GF-D8 (cell line): ENCODE measurements at places on chromosomes 13 and 19.

DNA sequence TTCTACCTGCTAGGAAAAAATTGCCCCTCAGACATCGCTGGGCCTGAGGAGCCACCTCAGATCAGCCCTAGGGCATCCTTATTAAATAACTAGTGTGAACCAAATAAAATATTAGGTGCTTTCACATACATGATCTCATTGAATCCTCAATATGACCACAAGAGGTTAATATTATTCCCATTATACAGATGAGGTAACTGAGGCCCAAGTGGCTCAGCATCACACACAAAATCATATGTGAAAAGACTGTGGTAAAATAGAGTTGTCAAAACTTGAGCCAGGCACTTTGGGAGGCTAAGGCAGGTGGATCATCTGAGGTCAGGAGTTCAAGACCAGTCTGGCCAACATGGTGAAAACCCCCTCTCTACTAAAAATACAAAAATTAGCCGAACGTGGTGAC, 2.9 kb upstream of the DMKN start:
- no peak for DNase-seq

DNA sequence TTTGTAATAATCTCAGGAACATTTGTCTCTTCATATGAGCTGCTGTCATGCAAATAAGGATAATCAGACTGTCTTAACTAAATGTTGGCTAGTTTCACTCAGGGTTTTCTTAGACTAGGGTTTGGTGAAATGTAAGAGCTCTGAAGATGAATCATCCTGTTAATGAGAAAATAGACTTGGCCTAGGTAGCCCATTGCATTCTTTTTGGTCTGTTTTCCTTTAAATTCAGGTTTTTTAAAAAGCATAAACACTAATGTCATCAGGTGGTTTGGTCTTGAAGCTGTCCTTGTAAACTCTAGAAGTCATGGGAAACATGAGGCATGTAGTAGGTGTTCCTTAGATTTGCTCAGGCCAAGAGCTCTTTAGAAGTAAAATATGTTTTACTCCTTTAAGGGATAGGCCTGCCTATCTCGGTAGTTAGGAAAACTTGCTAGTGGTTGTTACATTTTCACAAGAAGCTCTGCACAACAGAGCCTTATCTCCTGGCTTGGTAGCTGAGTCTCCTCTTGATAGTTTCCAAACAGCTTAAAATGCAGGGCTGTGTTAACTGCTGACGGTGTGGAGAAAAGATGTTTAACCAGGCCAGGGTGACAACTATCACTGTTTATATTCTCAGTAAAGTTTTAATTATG, 62.0 kb upstream of the C1QTNF9B start:
- DNase-seq = no peak

DNA sequence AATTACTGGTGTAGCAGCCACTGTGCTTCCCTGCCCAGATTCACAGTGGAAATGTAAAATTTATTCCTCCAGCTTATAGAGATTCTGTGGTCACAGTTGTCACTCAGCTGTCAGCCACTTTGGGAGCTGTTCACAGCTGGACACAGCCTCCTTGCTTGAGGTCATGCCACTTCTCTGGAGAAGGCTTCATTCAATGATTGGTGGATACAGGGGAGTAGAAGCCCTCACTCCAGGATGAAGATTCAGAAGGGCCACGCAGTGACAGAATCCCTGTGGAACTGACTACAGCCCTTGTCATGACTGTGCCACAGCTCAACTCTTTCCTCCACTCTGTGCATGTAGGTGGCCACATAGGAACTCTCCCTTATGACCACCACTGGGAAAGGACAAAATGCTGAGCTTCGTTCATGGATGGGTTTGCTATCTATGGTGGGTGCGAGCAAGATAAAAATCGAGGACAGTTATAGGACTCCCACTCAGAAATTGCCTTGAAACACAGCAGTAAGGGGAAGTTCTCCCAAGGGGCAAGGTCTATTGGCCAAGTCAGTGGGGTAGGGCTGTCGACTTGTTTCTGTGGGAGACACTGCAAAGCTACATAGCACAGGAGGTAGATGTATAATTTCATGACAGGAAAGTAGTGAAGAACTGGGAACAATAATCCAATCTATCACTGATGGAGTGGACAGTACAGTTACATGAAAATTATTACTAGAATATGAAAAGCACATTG, 98.7 kb downstream of the CCNA1 start:
- no peak for DNase-seq

GRCh38 chr13:40394304-40394985, 272.0 kb downstream of the FOXO1 start:
- no peak for DNase-seq

DNA sequence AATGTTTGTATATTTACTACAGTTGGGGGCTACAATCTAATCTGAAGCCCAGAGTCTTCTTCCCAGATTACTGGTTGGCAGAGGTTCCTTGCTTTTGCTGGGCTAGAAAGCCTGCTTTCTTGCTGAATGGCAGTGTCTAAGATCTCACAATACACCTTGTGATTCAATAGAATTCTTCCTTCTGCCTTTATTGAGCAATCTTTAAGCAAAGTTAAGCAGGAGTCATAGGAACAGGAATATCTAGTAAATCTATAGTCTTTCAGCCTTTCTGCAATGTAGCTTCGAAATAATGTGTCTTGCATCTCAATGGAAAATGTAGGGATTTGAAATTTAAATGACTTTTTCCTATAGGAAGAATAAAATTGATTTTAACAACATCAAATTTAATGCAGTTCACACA, 346.1 kb downstream of the SLITRK1 start:
- no peak for DNase-seq

DNA sequence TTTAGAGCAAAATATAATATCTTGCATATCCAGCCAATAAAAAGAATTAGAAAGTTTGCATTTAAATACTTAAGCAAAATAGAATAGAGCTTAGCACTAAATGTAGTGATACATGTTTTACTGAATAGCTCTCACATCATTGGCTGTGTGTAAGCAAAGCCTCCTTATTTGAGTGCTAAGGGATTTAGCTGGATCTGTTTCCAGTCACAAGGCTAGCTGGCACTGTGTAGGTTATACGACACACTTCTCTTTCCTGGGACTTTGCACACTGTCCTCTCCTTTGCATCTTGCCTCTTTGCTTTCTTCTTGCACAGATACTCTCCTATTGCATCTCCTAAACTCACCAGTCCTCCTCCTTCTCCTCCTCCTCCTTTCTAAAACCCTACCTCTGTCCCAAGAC, 423.8 kb downstream of the KLF5 start:
- DNase-seq = no peak

DNA sequence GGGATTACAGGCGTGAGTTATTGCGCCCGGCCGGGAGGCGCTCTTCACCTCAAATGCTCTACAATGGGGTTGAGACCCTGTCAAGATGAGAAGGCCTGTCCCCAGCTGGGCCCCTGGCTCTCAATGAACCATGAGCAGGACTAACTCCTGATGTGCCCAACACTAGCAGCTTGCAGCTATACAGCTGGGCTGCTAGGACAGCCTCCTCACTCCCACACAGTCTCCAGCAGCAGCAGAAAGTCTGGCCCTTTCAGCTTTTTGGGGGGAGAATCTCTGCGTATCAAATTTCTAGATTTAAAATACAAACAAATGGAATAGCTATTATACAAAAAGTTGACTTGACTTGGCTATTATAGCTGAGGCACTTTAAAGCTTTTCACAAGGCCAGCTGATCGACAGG, 30.2 kb downstream of the TMTC4 start:
- no peak for DNase-seq

- DNase-seq = no peak
Measured at GRCh38 chr13:48733739-48734335, 80.1 kb downstream of the CYSLTR2 start.

DNA sequence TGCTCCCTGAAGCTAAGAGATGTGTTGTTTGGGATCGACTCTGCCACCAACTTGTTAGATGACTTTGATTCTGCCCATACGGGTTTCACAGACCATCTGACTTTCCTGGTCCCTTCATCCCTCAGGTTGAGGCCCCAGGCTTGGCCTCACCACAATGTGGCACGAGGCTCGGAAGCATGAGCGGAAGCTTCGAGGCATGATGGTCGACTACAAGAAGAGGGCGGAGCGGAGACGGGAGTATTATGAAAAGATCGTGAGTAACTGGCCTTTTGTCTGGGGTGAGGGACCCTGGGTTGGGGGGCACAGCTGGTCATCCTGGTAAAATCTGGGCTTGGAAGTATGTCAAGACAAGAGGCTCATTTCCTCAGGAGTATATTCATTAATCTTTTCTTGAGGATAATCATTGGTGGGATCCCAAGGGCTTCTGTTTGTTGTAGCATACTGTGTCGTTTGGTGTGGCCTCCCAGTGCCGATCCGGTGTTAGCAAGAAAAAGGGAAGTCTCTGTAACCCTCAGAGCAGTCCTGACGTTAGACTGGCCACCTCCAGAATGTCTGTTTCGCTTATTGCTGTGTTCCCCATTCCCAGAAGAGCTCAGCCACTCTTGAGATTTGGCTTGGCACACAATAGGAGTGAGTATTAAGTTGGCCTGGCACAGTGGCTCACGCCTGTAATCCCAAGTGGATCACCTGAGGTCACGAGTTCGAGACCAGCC, 1.4 kb downstream of the CLASRP start:
- DNase-seq = no peak

- DNase-seq = peak; percentile 71
Measured at GRCh38 chr19:33280351-33280921, 21.9 kb downstream of the CEBPA start.

- DNase-seq = no peak
Measured at GRCh38 chr19:51093510-51094345, 11.0 kb upstream of the KLK14 start.

DNA sequence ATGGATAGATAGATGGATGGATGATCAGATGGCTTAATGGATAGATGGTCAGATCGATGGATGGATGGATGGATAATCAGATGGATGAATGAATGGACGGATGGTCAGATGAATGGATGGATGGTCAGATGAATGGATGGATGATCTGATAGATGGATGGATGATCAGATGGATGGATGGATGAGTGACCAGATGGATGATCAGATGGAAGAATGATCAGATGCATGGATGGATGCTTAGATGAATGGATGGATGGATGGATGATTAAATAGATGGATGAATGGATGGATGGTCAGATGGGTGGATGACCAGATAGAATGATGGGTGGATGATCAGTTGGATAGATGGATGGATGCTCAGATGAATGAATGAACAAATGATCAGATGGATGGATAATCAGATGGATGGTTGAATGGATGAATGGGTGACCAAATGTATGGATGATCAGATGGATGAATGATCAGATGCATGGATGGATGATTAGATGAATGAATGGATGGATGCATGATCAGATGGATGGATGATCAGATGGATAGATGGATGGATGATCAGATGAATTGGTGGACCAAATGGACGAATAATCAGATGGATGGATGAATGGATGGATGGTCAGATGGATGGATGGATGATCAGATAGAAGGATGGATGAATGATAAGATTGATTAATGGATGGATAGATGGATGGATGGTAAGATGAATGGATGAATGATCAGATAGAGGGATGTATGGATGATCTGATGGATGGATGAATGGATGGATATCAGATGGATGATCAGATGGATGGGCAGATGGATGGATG, 205.1 kb downstream of the TEX29 start:
- no peak for DNase-seq

DNA sequence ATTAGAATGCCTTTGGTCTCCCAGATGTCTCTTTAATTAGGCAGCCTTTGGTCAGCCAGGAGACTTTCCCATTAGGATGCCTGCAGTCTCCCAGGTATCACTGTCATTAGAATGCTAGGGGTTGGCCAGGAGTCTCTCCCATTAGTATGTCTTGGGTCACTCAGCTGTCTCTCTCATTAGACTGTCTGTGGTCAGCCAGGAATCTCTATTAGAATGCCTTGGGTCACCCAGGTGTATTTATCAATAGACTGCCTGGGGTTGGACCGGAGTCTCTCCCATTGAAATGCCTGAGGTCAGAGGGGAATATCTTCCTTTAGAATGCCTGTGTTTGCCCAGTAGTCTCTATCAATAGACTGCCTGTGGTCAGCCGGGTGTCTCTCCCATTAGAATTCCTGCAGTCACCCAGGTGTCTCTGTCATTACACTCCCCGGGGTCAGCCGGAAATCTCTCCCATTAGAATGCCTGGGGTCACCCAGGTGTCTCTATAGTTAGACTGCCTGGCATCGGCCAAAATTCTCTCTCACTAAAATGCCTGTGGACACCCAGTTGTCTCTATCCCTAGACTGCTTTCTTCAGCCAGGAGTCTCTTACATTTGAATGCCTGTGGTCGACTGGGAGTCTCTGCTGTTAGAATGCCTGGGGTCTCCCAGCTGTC, 1460.3 kb downstream of the UQCRFS1 start:
- no peak for DNase-seq

DNA sequence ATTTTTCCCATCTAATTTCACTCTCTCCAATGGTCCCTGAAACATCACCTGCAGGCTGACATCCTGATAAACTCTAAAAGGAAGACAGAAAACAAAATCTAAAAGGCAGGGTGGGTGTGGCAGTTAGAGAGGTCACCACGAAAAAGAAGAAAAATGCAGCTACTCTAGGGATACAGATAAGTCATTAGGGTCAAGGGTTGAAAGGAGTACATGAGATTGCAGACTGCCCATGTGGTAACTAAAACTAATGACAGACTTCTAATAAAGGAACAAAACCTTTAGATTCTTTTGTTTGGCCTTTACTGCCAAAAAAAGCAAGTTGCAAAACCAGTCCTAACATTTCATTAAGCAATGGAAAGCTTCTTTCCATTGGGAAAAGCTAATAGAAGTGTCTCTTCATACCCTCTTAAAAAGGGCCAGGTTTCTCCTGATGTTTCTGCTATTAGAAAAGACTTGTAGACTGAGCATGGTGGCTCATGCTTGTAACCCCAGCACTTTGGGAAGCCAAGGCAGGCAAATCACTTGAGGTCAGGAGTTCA, 31.0 kb downstream of the THSD1 start:
- DNase-seq = no peak

DNA sequence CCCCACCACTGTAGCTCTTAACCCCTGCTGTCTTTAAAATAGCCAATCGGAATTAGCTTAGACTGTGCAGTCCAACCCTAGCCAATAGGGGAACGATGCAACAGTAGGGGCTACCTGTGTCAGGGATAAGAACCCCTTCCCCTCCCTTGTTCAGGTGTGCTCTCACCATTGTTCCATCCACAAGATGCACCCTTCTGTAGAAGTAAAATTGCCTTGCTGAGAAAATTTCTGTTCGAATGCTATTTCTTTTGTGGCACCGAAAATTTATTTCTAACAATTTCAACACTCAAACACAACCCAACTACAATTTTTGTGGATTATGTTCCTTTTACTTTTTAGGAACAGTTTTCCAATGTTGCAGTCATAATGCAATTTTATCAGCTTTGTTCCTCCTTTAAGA, 3.6 kb upstream of the ZNF583 start:
- no peak for DNase-seq

- DNase-seq = no peak
Measured at GRCh38 chr19:29809795-29810503, 1.8 kb upstream of the CCNE1 start.

GRCh38 chr19:14761607-14762006, 16.8 kb downstream of the ADGRE2 start:
- no peak for DNase-seq

DNA sequence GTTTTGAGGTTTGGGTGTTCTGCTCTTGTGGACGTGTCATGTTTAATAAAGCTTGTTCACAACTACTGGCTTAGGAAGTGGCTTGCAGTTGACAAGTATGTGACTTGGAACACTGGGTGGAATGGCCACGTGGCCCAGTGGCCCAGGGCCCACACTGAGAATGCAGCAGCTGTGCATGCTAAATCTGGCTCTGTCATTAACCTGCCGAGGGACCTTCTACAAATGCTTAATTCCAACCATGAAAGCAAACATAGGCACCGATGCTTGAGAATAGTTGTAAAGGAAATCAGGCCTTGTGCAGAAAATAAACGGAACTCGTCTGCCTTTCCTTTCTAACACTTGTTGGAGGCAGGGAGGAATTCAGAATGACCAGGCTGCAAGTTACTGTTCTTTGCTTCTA, 11.6 kb upstream of the CLDN10 start:
- DNase-seq = no peak
